LHCN-M2 (cell line): ENCODE measurements at places on chromosomes 11 and 22. TPM values are rescaled to one million over a fixed set of nuclear protein-coding genes. Genes with fewer than 3 reads are reported as not detected.

- no peak for DNase-seq
Observed at GRCh38 chr11:131895865-131896264, 525.5 kb downstream of the NTM start.

GRCh38 chr11:20017320-20017719 lies 143.0 kb downstream of the DBX1 start:
- no peak for DNase-seq

DNA sequence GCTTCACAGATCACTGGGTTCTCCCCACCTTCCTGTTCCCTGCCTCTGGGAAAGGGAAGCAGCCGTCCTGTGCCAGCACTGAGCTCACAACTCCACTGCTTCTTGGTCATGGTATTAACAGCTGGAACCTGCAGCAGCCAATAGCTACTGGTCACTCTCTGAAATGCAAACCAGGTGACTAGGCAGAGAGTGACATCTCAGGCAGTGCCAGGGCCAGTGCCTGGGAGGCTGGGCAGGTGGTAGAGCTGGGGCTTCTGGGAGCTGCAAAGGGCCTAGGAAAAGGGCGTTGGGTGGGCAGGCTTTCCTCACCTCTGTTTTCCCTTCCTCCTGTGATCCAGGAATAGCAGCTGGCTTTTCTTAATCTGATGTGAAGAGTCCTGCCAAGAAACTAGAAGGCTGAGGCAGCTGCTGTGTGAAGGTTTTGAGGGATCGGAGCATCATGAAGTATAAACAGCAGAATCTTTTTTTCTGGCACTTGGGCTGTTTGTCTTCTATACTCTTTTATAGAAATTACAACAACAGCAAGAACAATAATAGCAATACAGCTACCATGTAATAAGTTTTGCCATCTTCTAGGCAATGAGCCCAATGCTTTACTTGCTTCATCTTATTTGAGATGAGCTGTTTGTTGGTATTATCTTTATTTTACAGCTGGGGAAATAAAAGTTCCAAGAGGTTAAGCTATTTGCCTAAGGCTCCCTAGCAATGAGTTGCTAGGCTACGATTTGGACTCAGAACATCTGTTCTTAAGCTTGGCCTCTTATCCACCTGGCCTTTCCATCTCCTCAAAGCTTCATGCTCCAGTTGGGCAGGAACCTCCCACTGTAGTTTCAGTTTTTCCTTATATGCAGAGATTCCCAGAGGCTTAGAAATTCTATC lies 22.0 kb upstream of the CD44 start:
- peak; percentile 87 for DNase-seq

RASL10A gene
- 0.06 TPM in 1 of 2 replicates, not detected in the other for total RNA-seq

TKFC gene
- 39.5 and 41.4 TPM in 2 replicates for total RNA-seq
